Osteoblast (primary cell): ENCODE measurements at places on chromosomes 2 and 18. TPM values are rescaled to one million over a fixed set of nuclear protein-coding genes. Genes with fewer than 3 reads are reported as not detected.

The CRYGD gene
- not detected in 2 replicates for total RNA-seq

The LBH gene
- total RNA-seq, result 270 and 272 TPM in 2 replicates

The CLEC4F gene
- not detected in 2 replicates for total RNA-seq

The CDH2 gene
- 75.6 and 78.7 TPM in 2 replicates for total RNA-seq

The UBE2F gene
- total RNA-seq, result 39.8 and 45.1 TPM in 2 replicates
